ENCODE measurements at places on chromosomes 11 and 22.

- no peak for DNase-seq
Measured at GRCh38 chr11:14842002-14842401, 50.0 kb downstream of the CYP2R1 start.

DNA sequence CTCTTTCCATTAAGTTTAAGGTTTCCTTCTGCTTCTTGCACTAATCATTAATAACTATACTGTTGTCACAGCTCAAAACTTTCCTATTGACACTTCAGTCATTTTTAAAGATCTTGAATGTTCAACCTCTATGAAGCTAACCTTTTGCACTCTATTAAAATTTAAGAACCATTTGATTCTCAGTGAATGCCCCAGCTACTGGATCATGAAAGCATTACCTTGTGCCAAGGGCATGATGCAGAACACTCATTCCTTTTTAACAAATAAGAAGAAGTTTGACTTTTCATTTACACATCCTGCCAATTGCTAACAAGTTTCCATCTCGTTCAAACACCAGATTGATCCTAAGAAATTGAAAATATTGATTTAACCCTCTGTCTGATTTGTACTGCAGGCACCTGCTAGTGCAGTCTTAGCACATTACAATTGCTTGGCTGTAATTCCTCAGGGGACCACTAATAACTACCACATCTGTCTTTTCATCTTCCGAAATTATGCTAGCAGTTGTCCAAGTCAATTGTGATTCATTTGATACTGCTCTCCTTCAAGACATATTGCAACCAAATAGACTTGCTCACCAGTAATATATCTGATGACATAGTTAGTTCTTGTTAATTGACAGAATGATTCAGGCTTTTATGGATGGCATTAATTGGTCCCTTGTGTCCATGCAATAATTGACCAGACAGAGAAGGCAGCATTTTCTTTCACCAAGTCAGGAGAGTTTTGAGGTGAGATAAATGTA is 158.4 kb downstream of the TEAD1 start:
- no peak for DNase-seq

- DNase-seq: no peak
Measured at GRCh38 chr11:36581536-36581935, 12.8 kb upstream of the IFTAP start.

DNA sequence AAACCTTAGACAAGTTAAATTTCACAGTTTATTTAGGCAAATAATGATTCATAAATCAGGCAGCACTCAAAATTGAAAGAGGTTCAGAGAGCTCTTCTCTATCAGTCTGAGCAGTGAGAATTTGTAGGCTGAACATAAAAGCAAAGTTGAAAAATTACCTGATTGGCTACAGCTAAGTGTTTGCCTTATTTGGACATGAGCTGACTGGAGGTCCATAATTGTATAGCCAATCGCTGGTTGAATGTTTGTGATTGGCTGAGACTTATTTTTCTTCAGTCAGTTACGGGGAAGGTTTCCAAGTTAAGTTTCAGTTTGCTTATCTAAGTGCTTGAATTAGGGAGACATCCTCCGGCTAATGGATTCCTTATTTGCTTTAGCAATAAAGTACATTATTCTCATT is 527.5 kb downstream of the CNTN5 start:
- DNase-seq: no peak

DNA sequence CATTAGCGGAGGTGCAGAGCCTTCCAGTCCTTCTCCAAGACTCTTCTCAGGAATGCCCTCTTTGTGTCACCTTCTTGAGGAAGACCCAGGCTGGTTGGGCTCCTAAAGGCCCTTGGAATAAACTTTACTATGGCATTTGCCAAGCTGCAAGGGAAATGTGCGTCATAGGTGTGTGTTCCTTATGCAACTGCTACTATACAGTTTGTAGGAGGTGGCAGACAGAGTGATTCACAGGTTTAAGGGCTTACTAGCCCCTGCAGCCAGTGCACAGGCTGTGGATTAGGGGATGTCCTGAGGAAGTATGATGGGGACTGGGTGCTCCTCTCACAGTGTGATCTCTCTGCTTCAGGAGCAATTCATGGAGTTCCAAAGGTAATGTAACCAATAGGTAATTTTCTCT is 74.6 kb downstream of the TENM4 start:
- DNase-seq: no peak

- DNase-seq: no peak
Measured at GRCh38 chr22:30023099-30023660, 57.1 kb upstream of the HORMAD2 start.

- DNase-seq: no peak
Measured at GRCh38 chr11:16669799-16670415, 68.5 kb upstream of the C11orf58 start.

GRCh38 chr11:85875505-85875904 is 20.3 kb downstream of the CCDC83 start:
- no peak for DNase-seq
